ENCODE measurements at places on chromosomes 1 and 21. TPM values are rescaled to one million over a fixed set of nuclear protein-coding genes. Genes with fewer than 3 reads are reported as not detected.
A peak's percentile ranks its signal among the peaks of the same experiment; 100 is the strongest.

DNA sequence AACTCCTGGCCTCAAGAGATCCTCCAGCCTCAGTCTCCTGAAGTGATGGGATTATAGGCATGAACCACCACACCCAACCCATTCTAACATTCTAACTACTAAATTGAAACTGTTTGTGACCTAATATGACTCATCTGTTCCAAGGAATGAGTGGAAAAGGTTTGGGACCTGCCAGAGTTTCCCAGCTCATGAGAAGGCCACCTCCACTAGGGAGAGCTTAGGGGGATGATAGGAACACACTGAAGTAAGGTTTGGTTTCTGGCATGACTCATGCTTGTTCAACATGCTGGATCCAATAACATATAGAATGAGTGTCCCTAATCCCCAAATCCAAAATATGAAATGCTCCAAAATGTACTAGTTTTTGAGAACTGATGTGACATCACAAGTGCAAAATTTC lies 18.9 kb upstream of the SCAF4 start:
- no peak for DNase-seq

NGF gene
- total RNA-seq = 17.2 TPM

DNA sequence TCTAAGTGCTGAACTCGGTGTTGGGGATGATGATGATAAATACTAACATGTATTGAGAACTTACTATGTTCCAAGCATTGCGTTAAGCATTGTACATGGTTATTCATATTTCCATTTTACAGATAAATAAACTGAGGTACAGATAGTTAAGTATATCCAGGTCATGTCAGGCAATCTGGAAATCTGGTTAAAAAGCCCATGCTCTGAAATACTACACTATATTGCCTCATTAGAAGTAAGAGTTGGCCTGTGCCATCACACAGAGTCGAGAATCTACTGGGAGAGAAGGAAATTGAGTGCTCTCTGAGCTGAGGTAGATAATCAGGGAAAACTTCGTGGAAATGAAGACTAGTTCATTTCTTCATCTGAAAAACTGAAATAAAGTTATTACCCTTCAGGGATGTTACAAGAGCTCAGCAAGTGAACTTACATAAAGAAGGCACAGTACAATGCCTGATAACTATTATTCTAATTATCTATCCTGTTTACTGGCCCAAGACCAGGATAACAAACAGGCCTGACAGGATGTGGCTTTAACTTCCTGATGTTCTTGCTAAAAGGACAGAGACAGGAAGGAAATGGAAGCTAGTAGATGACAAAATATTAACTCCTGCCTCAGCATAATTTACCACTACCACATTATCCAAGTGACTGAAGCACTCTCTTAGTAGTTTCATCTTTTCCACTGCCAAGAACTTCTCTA lies 85.6 kb downstream of the EPS15 start:
- no peak for DNase-seq

DNA sequence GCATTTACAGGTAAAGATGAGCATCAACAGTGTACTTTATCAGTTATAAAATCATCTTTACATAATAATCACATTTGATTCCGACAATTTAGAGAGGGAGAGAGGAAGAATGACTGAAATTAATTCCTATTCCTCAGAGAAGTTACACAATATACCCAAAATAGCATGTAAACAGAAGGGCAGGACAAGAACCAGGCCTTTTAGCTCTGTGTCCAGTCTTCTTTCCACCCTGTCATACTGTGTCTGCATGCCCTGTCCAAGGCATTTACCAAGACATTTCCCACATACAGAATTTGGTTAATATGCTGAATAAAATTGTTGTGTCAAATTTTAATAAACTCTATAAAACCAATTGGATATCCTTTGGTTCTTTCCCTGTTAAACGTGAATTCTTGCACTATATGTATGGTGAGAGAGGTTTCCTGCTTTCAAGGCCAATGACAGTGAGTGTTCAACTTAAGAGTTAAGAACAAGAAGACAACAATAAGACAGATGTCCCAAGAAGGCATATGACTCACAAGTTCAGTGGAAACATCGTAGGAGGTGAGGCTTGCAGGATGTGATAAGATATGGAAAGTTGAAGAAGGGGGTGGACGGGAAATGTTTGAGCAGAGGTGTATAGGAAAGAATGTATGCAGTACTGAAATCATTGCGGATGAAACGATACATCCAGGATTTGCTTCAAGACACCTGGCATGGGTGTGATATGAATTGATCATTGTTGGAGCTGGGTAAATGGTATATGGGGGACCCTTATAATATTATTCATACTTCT lies 20.8 kb downstream of the LRRC8B start:
- no peak for DNase-seq

DNA sequence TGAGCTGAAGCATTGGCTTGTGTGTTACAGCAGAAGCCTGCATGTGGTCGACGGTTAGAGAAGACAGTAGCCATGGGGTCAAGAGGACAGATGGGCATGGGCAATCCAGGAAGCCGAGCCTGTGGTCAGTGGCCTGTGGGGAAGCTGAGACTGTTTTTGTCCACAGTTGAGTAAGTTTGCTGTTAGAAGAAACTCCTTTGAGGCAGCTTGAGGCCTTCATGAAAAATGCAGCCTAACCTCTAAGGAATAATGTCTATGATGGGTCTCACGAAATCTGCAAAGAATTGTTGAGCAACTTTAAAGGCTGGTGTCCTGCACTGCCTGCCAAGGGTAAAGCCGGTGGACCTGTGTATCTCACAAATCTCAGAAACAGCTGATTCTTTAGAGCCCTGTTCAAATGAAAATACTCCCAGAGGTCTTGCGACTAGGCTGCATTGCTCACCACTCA lies 322.4 kb downstream of the SETD4 start:
- DNase-seq = peak; percentile 75

DNA sequence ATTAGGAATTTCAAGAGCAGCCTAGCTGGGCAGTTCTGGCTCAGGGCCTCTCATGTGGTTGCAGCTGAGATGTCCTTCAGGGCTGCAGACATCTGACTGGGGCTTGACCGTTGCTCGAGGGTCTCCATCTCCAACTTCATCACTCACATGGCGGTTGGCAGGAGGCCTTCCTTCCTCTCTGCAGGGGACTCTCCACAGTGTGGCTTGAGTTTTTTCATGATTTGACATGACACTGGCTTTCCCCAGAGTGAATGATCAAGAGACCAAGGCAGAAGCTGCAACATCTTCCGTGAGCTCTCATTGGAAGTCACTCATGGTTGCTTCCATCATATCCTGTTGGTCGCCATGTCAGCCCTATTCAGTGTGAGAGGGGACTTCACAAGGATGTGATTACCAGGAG lies 74.6 kb downstream of the RUNX3 start:
- peak; percentile 40 for DNase-seq

SERPINC1 gene
- total RNA-seq = not detected

GSTM3 gene
- 17.9 TPM for total RNA-seq

DNA sequence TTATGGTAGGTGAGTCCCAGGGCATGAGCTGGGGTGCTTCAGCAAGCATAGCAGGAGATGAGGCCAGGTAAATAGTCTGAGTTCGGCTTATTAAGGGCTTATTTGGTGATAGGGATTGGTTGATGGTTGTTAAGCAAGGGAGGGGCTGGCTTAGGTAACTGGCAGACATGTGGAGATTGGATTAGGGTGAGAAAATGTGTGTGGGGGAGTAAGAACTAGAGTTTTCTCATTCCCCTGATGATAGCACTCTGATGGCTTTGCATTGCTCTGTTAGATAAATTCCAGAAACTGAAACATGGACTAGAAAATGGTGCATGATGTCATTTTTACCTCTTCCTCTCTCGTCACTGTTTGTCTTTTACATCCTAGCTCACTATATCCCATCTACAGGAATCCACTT lies 53.6 kb downstream of the FGGY start:
- DNase-seq = no peak

GRCh38 chr1:193558491-193559028 lies 372.1 kb upstream of the B3GALT2 start:
- DNase-seq = no peak

- peak; percentile 45 for DNase-seq
Observed at GRCh38 chr1:10380594-10381275, 18.1 kb upstream of the PGD start.

GRCh38 chr1:108678706-108679105 lies 13.4 kb upstream of the PRPF38B start:
- peak; percentile 58 for DNase-seq

- no peak for DNase-seq
Observed at GRCh38 chr1:66607458-66607857, 73.5 kb downstream of the SGIP1 start.

TNFRSF18 gene
- total RNA-seq = 1.1 TPM

RAVER2 gene
- total RNA-seq = 22.5 TPM

DNA sequence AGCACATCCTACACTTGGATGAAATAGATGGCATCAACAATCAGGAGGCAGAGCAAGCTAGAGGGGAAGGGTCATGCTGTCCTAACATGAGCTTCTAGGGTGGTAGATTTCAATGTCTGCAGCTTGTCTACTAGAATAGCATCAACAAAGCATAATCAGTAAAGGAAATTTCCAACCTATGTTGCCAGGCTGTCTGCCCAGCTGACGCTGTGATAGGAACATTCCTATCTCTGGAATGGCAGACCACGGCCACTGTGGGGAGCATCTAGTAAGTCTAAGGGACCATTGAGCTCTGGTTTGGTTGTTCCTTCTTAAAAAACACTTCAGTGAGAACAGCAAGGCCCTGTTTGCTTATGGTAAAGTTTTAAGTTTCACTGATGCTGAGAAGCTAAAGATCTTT lies 206.8 kb downstream of the PAPPA2 start:
- DNase-seq = no peak

RNF186 gene
- not detected for total RNA-seq

IL20 gene
- not detected for total RNA-seq

- no peak for DNase-seq
Observed at GRCh38 chr1:229768232-229768631, 142.2 kb downstream of the URB2 start.

GRCh38 chr1:3992103-3992556 lies 92.1 kb upstream of the C1orf174 start:
- no peak for DNase-seq

- DNase-seq = no peak
Observed at GRCh38 chr1:1869469-1869868, 21.4 kb downstream of the GNB1 start.

DNA sequence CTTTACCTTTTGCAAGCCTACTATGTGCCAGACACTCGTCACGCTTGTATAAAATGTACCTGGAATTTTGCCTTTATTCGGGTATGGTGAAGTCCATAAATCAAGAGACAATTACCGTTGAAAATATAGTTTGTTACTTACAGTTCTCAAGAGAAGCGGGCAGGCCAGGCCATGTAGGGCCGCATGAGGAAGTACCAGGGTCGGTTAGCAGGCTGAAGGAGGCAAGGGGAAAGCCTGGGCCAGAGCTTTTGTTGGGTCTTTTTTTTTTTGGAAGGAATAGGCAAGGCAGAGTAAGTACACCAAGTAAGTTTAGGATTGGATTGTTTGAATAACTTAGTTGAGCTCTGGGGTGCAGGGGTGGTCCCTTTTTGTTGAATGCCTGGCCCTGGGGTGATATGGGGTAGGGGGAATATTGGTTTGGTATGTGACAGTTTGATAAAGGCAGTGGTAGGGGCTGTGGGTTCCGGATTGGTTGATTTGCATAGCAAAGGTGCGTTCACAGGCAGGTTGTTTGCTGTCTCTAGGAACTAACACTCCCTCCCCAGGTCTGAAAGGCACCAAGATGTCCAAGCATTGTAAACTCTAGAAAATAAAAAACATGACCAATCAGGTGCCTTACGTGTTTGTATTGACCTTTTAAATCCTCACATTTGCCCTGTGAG lies 80.7 kb downstream of the KAZN start:
- DNase-seq = no peak

CCDC27 gene
- total RNA-seq = not detected

- DNase-seq = no peak
Observed at GRCh38 chr21:26210614-26211013, 40.0 kb upstream of the APP start.

DNA sequence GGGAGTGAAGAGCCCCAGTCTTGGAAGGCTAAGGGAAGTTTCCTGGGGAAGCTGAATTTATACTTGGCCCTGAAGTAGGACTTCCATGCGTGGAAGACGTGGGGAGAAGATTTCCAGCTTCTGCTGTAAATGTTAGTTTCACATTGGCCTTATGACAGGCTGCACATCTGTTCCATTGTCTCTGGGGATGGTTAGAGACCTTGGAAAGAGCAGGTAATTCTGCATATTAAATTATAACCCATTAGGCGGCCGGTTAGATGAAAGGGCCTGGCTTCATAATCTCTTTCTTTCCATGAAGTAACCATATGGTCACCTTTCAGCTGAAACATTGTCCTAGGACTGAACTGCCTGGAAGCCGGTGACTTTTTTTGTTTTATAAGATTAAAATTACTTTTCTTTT lies 37.5 kb downstream of the DPT start:
- no peak for DNase-seq

DNA sequence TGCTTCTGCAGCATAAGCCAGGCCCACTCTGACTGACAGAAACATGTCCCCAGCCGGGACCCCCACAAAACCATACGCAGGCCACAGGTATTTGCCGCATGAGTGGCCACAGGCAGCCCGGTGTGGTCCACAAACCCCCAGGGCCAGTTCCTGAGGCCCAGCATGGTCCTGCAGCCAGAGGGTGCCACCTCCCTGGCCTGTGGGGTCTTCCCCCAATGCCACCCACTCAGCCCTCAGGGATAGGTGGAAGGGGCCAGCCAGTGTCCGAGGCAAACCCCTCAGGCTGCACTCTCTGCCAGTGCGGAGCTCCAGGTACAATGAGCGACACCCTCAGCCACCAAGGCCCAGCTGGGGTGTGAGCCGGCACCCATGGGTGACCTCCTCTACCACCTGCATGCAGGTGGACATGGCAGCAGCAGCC lies 43.5 kb downstream of the UBE2G2 start:
- DNase-seq = peak; percentile 38

All from aorta (tissue), 5 donors.